Activated effector memory CD4-positive, alpha-beta T cell treated with anti-CD3 and anti-CD28 coated beads, Interleukin-2, amount 50 U/mL, for 16 hours (primary cell): ENCODE measurements at places on chromosomes 13 and 19.

GRCh38 chr13:26442541-26442940 is 114.9 kb upstream of the WASF3 start:
- DNase-seq, result no peak

DNA sequence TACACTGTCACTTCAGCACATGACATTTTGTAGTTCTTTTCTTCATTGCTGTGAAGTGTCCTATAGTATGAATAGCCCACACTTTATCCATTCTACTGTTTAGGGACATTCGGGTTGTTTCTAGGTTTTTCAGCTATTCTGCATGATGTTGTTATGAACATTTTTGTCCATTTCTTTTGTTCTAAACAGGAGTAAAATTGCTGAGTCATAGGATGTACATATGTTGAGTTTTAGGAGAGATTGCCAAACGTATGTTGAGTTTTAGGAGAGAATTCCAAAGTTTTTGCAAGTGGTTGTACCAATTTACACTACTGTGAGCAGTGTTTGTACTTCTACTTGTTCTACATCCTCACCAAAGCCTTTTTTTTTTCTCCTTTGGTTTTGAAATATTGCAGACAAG is 115.0 kb downstream of the MTUS2 start:
- no peak for DNase-seq

DNA sequence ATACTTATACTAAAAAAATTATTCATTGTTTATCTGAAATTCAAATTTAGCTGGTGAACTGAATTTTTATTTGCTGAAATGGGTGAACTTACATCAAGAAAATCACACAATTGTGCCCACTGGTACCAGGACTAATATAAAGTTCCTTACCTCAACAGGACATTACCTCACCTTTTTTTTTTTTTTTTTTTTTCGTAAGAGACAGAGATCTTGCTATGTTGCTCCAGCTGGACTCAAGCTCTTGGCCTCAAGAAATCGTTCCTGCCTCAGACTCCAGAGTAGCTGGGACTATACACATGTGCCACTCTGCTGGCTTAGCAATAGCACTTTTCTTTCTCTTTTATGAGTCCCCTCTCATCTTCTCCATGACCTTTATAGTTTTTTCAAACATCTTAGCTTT is 22.5 kb upstream of the NDFIP2 start:
- DNase-seq, result no peak

DNA sequence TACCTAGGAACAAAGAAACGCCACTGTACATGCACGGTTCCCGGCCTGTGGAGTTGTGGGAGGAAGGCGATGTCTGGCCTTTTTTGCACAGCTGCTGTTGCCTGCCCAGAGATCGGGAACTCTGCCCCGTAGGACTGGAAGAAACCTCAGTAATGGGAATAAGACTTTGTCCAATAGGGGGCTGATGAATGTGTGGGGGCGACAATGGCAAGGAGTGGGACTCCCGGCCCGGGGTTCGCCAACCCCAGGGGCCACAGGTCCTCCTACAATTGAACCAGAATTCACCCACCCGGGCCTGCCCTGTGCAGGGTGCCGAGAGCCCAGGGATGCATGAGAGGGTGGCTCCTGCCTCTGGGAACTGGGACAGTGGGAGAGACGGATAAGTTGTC is 2.0 kb upstream of the CEBPA start:
- DNase-seq, result peak; percentile 50

GRCh38 chr19:55256562-55257460 is 2.0 kb downstream of the PPP6R1 start:
- no peak for DNase-seq

DNA sequence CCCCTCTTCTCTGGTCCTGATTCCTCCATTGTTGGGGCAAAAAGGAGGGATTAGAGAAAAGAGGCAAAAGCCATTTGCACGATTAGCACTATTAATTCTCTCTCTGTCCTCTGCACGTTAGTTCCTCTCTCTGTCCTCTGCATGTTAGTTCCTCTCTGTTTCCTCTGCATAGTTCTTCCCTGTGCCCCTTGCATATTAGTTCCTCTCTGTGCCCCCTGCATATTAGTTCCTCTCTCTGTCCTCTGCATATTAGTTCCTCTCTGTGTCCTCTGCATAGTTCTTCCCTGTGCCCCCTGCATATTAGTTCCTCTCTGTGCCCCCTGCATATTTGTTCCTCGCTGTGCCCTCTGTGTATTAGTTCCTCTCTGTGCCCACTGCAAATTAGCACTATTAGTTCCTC is 847.2 kb upstream of the GPC6 start:
- no peak for DNase-seq

GRCh38 chr19:42132030-42132628 is at the start of gene POU2F2:
TSS of gene POU2F2 (minus strand) at chr19:42132446. CDS start at chr19:42132411, 35 bp downstream.
- peak; percentile 96 for DNase-seq

DNA sequence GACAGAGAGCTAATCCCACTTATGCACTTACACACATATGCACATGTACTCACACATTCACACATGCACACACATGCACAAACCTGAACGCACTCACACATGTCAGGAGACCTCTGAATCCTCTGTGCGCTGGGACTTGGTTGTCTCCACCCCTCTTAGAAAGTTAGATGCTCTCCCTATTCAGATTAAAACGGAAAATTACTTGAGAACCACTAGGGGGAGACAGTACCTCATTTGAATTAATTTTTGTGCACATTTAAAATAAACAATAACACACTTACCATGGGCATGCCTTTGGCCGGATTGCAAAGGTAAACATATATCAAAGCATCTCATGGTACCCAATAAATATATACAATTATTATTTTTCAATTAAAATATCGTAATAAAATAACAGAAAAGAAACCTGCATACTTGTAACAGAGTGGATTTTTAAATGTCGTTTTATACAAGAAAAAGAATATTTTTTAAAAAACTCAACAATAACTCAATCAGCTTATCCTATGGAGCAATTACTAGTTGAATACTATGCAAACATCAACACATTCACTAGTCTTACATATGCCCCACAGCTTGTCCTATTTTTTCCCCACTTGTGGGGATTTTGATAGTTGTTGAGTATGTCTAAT is 9.5 kb upstream of the LILRB4 start:
- DNase-seq, result no peak

DNA sequence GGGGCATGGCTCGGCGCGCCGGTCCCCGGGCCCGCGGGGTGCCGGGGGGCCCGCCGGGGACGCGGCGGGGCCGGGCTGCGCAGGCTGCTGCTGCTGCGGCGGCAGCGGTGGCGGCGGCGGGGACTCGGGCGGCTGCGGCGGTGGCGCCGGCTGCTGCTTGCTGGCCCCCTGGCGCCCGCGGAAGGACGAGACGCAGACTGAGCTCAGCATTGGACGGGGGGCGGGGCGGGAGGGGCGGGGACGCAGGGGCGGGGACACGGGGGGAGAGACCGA is 368 bp downstream of the KCNC3 start:
- DNase-seq, result no peak

DNA sequence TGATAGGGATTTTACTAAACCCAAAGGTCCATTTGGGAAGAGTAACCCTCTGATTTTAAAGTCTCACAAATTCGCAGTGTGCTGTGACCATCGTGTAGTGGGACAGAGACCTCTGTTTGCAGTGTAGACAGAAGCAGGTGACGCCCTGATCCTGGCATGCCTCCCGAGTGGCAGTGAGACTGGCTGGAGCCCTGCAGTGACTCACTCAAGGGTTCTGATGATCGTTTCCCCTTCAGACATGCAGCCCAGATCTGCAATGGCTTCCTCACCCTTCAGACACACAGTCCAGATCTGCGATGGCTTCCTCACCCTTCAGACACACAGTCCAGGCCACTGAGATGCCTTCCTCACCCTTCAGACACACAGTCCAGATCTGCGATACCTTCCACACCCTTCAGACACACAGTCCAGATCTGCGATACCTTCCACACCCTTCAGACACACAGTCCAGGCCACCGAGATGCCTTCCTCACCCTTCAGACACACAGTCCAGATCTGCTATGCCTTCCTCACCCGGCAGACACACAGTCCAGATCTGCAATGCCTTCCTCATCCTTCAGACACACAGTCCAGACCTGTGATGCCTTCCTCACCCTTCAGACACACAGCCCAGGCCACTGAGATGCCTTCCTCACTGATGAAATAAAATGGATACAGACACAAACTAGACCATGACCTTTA is 125.2 kb downstream of the ATP11A start:
- DNase-seq, result no peak

GRCh38 chr13:75316427-75316826 is 165.5 kb downstream of the TBC1D4 start:
- DNase-seq, result no peak
